Peyer's patch (tissue), 4 donors: ENCODE measurements at places on chromosomes 16 and 17. TPM values are rescaled to one million over a fixed set of nuclear protein-coding genes. Genes with fewer than 3 reads are reported as not detected.

TBC1D3E gene
- total RNA-seq: not detected

TGFB1I1 gene
- 6.0 TPM for total RNA-seq

RAB34 gene
- 69.3 TPM for total RNA-seq

ZDHHC1 gene
- total RNA-seq: 3.5 TPM

- no peak for DNase-seq
Observed at GRCh38 chr17:27620721-27621120, 10.3 kb upstream of the LGALS9 start.

GRCh38 chr17:34000639-34001038 lies 254.4 kb upstream of the CCL2 start:
- DNase-seq: no peak

- no peak for DNase-seq
Observed at GRCh38 chr16:84358601-84359295, 9.6 kb upstream of the ATP2C2 start.

GRCh38 chr17:1367351-1367745 lies 32.7 kb downstream of the YWHAE start:
- DNase-seq: no peak

- DNase-seq: no peak
Observed at GRCh38 chr17:39529455-39529854, 68.2 kb downstream of the CDK12 start.

DNA sequence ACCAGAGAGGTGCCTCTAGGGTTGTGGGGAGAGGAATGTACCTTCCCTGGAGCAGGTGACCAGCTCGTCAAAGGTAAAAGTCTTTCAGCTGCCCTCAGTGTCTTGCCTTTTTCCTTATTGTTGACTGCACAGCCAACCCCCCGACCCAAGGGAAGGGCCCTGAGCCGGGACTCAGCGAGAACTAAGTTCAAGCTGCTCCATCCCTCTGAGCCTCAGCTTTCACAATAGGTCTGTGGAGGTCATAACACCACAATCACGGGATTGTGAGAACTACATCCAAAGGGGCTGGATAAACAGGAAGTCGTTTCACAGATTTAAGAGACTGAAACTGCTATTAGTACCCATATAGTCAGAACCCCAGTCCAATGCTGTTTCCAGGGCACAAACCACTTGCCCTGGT lies 2.6 kb upstream of the KRT36 start:
- no peak for DNase-seq
